Activated CD8-positive, alpha-beta T cell treated with anti-CD3 and anti-CD28 coated beads for 36 hours (primary cell): ENCODE measurements at places on chromosomes 16 and 17. TPM values are rescaled to one million over a fixed set of nuclear protein-coding genes. Genes with fewer than 3 reads are reported as not detected.
A peak's percentile ranks its signal among the peaks of the same experiment; 100 is the strongest.

The PRCD gene
- total RNA-seq: not detected

The TBC1D3E gene
- not detected for total RNA-seq

The PPP1R1B gene
- not detected for total RNA-seq

The GFAP gene
- not detected for total RNA-seq

The ZPBP2 gene
- not detected for total RNA-seq

GRCh38 chr17:69853541-69854224 is 221.3 kb upstream of the KCNJ16 start:
- DNase-seq: no peak

DNA sequence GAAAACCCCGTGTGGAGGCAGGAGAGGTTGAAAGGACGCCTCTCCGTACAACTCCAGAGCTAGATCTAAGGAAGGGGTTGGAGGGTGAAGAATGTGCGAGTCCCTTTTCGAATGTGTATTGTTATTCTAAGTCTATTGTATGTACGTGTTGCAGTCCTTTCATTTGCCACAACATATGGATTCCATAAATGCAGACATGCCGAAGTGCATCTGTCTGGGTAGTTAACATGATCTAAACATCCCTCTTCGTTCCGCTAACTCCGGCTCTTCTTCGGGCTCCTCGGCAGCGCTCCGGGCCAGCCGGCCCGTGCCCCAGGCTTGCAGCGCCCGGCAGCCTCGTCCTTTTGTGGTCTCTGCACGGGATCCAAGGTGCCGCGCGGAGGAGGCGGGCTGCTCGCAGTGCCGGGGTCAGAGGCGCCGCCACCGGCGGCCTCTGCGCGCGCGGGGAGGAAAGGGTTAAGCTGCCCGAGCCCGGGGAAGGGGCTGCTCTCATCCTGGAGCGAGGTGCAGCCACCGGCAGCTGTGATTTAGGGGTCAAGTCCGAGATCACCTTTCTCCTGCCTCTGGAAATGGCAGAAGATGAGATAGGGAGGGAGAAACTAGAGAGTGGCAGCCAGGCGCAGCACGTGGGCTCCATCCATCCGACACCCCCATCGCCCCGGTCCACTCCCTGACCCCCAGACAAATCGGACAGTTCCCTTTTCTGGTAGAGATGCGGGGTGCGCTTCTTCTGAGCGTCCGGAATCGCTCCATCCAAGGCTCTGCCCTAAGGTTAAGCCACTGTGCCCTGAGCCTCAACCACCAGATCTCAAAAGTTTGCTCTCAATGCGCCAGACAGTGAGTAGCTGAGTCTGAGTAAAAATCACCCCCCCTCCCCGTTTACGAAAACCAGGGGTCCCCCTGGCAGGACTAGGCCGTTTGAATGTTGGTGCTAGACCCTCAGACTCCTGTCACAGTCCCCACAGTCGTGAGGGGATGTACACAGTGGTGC is 15.1 kb upstream of the ZFHX3 start:
- DNase-seq: no peak

DNA sequence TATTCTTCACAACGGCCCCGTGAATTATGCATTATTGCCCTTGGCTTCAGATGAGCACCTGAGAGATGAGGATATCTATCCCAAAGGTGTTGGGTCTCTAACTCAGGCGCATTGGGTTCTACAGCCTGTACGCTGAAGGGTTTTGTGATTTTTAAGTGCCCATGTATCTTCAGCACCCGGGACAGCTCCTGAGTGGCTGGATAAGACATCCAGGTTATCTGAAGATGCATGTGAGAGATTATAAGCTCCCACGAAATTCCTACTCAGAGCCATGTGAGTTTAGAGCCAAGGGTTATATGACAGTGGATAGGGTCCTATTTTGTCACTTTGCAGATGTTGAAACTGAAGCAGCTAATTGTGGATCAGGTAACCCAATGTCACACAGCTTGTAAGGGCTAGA is 612.3 kb upstream of the EEF2KMT start:
- no peak for DNase-seq

DNA sequence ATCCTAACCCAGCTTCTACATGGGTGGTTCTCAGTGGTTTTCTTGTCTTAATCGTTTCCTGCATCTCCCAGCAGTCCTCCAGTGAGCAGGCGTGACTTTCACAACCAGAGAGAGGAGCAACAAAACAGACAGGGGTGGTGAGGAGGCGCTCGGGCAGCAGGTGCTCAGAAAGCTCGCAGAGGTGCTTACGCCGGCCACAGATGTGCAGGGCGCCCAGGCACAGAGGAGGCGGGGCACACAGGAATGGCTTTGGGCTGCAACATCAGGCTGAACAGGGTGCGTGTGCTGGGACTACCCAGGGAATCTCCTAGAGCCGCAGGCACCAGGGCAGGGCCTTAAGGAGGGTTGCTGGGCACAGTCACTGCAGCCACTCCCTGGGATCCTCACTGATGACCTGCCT is 32.6 kb downstream of the KLHDC4 start:
- no peak for DNase-seq

The EVI2B gene
- 15.0 TPM for total RNA-seq

GRCh38 chr17:79707931-79708891 is 22.5 kb upstream of the ENPP7 start:
- DNase-seq: peak; percentile 67

DNA sequence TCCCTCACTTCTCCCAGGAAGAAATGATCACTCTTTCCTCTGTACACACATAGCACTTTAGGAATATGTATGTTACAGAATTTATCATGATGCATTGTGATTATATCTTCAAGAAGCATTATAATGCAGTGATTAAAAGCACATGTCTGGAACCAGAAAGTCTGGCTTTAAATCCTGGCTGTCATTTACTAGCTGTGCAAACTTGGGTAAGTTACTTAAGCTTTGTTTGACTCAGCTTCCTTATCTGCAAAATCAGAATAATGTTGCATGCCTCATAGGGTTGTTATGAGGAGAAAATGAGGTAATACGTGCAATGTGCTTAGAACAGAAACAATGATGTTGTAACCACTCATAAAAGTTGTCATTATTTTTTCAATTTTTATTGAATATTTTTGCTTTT is 156.3 kb upstream of the ZKSCAN2 start:
- DNase-seq: no peak

DNA sequence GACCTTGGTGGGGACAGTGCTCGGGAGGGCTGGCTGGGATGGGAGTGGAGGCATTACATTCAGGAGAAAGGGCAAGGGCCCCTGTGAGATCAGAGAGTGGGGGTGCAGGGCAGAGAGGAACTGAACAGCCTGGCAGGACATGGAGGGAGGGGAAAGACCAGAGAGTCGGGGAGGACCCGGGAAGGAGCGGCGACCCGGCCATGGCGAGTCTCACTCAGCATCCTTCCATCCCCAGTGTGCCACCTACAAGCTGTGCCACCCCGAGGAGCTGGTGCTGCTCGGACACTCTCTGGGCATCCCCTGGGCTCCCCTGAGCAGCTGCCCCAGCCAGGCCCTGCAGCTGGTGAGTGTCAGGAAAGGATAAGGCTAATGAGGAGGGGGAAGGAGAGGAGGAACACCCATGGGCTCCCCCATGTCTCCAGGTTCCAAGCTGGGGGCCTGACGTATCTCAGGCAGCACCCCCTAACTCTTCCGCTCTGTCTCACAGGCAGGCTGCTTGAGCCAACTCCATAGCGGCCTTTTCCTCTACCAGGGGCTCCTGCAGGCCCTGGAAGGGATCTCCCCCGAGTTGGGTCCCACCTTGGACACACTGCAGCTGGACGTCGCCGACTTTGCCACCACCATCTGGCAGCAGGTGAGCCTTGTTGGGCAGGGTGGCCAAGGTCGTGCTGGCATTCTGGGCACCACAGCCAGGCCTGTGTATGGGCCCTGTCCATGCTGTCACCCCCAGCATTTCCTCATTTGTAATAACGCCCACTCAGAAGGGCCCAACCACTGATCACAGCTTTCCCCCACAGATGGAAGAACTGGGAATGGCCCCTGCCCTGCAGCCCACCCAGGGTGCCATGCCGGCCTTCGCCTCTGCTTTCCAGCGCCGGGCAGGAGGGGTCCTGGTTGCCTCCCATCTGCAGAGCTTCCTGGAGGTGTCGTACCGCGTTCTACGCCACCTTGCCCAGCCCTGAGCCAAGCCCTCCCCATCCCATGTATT is 1.1 kb downstream of the CSF3 start:
- no peak for DNase-seq

GRCh38 chr16:35711435-35711834 is 2252.0 kb downstream of the TP53TG3F start:
- no peak for DNase-seq

DNA sequence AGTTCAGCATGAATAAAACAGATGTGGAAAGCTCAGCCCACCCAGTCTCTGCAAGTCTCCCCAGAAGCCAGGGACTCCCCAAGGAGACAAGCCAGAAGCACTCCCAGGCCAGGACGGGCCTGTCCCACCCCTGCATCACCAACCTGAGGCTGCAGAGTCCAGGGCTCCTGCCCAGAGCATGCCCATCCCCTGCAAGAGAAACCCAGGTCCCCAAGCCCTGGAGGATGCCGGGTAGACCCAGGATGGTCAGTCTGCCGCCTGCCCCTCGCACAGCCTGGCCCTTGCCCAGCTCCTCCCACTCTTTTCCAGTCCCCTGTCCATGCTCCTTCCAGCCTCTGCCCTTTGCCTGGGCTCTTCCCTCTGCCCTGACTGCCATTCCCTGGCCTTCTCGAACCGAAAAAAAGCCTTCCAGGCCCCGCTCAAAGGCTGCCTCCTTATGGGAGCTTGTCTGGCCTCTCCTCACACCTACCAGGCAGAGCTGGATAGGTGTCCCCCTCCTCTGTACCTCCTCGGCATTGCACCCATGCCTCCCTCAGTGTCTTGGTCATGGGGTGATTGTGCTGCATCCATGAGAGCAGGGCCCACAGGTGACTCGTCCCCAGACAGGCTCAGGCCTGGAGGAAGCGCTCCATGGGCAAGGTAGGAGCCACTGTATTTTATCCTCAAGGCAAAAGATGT is 44.8 kb downstream of the BEAN1 start:
- no peak for DNase-seq

DNA sequence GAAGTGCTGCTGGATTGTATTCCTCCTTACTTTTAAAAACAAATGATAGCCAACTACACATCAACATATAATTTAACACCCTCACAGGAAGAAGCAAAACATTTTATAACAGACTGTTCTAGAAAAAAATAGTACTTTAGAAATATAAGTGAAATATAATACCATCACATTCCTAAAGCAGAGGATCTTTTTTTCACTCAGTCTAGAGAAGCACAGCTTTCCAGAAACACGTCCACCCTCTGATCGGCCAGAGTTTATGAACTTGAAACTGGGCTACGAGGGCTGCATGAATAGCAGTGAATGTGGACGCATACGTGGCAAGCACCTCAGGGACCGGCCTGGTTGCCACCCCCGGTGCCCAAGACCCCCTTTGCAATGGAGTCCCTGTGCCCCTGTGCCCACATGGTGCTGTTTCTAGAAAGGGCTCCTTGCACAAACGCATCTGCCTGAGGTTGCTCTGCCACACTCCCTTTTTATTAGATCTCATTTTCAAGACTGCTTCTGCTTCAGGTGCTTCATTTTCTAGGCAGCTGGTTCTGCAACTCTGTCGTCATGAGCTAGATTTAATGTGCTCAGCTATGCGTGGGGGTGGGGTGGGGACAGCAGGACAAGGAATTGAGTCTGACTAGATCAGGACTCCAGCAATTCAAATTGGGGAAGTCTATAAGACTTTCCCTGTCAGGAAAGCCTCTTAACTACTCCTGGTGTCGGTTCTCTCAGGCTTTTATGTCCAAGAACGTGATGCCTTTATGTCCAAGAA is 29.1 kb upstream of the ERN1 start:
- DNase-seq: no peak

DNA sequence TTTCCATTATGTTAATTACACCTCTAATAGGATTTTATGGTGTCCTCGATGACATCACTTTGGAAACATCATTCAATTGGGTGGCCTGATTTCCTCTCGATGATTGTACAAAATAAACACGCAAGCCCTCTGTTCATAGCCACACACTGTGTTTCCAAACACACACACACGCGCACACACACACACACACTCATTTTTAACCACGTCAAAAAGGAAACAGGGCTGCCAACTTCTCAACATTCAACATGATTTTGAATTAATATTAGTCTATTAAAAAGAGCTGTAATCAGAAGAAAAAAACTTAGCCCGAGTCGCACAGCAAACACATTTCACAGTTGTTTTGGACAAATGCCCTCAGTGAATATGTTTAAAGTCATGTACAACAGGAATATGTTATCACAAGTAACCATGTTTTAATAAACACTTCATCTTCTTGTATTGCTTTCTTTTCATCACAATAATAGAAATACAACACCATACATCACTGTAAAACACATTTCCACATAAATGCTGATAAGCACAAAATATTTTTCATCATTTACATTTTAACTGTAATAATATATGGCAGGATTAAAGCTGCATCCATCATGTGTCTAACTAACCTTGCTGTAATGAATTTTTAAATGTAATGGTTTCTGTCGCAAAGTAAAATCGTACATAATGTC is 219.1 kb upstream of the IRX3 start:
- DNase-seq: no peak

The LSM12 gene
- total RNA-seq: 104 TPM

The ALDH3A2 gene
- total RNA-seq: 17.6 TPM

- DNase-seq: no peak
Measured at GRCh38 chr16:46986896-46987295, 13.4 kb upstream of the DNAJA2 start.

The SCGB1C2 gene
- total RNA-seq: not detected

The PRSS8 gene
- total RNA-seq: not detected

GRCh38 chr17:61232871-61233270 is 166.8 kb upstream of the TBX2 start:
- no peak for DNase-seq

GRCh38 chr16:2962334-2963073 is 1.6 kb upstream of the KREMEN2 start:
- no peak for DNase-seq

GRCh38 chr17:56675876-56676660 is 82.6 kb downstream of the NOG start:
- DNase-seq: no peak

DNA sequence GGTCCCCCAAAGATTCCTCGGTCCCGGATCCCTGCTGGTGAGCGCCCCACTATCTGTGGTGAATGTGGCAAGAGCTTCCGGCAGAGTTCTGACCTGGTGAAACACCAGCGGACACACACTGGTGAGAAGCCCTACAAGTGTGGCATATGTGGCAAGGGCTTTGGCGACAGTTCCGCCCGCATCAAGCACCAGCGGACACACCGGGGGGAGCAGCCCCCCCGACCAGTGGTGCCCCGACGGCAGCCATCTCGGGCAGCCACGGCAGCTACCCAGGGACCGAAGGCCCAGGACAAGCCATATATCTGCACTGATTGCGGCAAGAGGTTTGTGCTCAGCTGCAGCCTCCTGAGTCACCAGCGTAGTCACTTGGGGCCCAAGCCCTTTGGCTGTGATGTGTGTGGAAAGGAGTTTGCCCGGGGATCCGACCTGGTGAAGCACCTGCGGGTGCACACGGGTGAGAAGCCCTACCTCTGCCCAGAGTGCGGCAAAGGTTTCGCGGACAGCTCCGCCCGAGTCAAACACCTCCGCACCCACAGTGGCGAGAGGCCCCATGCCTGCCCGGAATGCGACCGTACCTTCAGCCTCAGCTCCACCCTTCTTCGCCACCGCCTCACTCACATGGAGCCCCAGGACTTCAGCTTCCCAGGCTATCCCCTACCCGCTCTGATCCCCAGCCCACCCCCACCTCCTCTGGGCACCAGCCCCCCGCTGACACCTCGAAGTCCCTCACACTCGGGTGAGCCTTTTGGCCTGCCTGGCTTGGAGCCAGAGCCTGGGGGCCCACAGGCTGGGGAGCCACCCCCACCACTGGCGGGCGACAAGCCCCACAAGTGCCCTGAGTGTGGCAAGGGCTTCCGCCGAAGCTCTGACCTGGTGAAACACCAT is 2.8 kb downstream of the ZNF48 start:
- peak; percentile 41 for DNase-seq
